SHP77 (cell line): ENCODE measurements at places on chromosomes 16 and 17.

DNA sequence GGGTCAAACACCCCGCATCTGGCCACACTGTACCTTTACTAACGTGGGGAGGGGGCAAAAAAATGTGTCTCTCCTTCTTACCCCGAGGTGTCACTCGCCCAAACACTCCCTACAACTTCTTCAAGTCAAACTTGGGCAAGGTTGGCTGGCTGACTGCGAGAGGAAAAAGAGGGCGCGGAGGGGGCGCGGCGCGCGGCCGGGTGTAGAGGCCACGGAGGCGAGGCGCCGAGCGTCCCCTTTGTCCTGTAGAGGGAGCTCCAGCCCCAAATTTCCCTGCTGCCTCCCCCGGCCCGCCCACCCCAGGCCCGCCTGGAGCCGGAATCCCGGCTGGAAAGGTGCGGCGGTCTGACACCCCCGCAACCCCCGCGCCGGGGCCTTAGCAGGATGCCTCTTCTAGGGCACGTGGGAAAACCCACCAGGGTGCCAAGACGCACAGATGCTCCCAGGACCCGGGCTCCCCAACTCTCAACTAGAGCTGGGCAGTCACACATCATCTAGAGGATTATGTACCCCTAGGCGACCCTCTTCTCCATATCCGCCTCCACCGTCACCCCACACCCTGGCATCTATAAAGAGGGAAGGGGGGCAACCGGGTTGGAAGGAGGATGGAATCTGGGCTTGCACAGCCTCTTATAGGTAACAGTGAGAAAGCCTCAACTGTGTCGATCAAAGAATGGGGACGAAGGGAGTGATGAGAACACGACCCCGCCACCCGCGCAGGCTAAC, 4.2 kb downstream of the IRX3 start:
- DNase-seq = no peak

GRCh38 chr17:38867968-38868816, 1.7 kb upstream of the LASP1 start:
- DNase-seq = peak; percentile 57

- DNase-seq = peak; percentile 7
Observed at GRCh38 chr17:19336938-19337711, 25.4 kb downstream of the B9D1 start.

DNA sequence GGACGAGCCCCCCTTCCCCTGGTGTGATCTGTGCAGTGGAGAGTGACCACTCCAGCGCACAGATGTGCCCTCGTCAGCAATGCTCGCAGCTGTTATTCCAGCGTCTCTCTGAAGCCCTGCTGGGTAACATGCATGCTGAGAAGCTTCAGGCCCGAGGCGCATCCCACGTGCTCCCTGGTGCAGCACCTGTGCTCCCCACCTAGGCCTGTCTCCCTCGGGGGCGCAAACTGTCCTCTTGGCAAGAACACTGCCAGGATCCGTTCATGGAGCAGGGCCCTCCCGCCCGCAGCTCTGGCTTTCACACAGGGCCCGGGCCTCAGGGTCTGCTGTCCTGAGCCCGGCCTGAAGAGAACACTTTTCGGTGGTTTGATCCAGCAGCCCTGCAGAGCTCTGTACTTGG, 13.0 kb downstream of the TMEM204 start:
- no peak for DNase-seq

DNA sequence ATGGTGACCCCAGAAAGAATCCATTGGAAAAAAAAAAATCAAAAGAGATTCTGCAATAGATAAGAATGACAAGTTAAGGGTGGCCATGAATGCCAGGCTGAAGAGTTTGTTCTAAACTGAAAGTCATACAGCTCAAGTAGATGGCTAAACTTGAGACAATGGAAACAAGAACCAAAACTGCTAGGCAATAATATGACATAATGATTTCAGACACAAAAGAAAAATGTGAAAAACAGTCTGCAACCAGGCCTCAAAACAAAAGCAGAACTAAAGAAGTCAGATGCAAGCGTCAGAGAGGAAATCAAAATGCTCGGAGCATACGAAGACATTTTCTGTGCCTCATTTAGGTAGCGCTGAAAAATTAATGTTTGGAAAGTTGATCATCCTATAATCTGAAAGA, 54.4 kb upstream of the YPEL2 start:
- DNase-seq = no peak

DNA sequence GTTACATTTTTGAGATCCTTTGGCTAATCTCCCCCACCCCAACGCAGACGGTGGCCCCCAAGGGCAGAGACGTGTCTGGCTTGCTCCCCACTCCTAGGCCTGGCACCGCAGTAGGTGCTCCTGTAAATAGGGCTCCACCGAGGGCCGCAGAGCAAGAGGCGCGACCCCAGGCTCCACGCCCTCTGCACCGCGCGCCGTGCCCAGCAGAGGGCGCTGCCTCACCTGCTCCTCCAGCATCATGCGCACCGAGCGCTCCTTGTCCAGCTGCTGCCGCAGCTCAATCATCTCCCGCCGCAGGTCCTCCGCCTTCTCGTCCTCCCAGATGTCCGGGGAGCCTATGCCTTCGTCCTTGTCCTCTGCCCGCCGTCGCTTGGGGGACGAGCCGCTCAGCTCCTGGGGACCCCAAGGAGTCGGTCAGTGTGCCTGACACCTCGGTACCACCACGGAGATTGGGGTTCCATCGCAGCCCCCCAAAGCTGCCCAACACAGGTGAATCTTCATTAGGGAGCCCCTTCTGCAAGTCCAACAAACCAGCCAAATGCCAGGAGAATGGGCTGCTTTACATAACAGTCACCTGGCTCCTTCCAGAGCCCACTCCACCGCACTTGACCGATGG, 11.2 kb downstream of the TFAP4 start:
- peak; percentile 56 for DNase-seq

- DNase-seq = no peak
Observed at GRCh38 chr17:55576996-55577586, 65.8 kb upstream of the SMIM36 start.

- DNase-seq = no peak
Observed at GRCh38 chr17:68197091-68197996, 50.5 kb upstream of the AMZ2 start.

DNA sequence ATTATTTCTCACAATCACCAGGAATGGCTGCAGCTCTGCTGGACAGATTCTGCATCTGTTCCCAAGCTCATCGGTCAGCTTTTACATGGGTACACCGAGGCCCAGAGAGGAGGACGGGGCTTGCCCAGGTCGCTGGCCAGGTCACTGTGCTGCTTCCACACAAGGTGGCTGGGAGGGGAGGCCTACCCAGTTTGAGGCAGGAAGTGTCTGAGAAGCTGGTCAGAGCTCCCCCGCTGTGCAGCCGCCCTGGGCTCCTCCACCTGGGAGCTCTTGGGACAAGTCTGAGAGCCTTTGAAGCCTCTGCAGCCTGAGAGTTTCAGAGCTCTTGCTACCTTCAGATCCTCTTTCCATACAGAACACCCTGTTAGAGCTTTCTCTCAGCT, 143.3 kb downstream of the CLEC16A start:
- DNase-seq = no peak

DNA sequence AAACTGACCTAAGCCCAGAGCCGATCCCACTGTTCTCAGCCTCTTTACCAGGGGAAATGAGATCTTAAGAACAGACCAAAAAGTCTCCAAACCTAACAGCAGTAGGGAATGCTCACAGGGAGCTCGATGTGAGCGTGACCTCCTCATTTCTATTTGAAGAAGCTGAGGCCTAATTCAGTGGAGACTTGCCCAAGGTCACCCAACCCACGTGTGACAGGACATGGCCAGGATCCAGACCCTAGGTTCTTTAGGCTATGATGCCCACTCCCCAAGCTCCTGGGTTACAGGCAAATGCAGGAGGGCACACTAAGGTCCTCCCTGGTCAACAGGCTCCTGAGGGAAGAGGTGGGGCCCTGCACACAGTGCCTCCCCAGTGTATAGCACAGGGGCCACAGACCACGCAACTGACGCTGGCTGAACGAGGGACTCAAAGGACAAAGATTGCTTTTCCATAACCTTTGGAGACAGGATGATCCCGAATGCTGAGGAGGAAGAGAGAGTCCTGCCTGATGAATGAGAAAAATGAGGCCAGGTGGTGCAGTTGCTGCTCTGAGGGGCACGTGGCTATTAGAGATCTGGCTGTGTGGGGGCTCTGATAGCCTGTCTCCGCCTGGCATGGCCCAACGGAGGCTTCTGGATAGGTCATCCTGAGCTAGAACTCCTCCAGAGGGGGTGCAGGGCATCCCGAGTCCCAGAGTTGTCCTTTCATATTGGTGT, 24.0 kb downstream of the MAP3K14 start:
- DNase-seq = no peak

DNA sequence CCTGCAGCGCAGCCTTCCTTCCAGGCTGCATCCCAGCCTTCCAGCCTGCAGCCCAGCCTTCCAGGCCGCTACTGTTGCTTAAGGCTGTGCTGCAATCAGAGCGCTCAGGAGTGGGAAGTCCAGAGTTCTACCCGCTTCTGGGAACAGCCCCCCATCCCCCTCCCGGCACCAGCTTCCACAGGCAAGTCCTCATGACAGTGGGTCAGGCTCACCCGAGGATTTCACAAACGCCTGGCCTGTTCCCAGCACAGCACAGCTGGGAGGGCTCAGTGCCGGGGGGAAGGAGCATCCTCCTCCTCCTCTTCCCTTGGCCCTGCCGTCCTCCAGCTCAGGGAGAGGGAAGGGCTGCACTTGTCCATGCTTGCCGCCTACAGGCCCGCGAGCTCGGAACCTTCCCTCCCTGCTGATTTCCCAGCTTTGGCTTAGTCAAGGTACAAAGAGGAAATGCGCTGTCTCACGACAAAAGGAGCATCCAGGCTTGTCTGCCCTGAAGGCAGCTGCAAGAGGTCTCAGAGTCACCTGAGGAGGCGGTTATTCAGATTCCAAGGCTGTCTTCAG, 8.3 kb downstream of the SOCS3 start:
- DNase-seq = peak; percentile 53

GRCh38 chr17:78745407-78746088, 36.5 kb downstream of the CYTH1 start:
- DNase-seq = no peak

DNA sequence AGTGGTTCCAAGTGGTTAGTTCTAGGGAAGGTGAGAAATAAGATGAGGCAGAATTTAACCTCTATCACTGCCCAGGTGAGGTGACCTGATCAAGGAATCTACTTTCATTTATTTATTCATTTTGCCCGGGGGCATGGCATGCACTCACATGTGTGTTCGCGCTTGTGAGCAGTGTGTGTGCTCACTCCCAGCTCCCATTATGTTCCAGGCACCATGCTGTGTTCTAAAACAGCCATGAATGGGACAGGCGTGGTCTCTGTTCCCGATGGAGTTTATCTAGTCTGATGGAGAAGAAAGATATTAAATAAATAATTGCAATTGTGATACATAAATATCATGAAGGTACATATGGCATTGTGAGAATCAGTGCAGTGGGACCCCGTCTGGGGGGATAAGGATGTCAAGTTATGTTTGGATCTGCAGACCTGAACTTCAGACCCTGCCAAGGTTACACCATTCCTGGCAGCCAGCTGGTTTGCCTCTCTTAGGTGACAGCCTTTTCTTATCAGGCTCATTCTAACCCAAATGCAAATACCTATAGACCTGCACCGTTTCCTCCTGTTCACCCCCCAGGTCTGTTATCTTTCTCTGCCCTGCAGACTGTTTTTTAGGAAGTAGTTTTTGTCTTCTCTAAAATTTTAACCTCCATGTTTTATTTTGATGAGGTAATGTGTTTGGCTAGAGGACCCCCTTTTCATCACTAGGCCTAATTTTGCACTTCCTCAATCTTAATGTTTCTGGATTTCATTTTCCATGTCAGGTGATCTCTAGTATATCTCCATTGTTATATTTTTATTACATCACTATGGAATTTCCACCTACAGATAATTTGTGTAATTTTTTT, 11.8 kb downstream of the CYB5B start:
- no peak for DNase-seq

GRCh38 chr17:81228834-81229665, 6.3 kb upstream of the CEP131 start:
- no peak for DNase-seq

DNA sequence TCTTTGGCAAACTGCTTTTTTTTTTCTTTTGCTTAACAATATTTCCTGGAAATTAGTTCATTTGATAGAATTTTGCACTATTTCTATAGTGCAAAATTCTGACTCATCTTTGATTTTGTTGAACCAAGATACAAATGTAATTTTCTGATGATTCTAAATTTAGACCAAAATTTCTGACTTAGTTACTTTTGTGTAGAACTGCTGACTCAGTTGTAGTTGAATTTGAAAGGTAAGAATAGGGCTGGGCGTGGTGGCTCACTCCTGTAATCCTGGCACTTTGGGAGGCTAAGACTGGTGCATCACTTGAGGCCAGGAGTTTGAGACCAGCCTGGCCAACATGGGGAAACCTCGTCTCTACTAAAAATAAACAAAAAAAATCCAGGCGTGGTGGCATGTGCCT, 223.0 kb downstream of the BCAS3 start:
- DNase-seq = no peak

DNA sequence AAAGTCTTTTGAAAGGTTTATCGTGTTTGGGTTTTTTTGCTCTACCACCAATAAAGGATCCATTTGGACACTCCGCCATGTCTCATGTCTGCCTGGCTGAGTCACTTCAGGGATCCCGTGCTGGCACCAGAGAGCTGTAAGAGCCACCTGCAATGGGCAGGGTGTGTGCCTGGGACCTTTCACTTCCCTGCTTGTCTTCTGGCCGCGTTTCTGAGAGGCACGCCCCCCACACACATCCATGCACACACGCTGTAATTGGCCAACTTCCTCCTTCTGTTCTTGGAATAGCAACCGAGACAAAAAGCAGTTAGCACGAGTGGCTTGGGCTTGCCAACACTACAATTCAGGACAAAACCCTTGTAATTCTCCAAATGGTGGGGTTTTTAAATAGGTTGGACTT, 9.8 kb upstream of the SOST start:
- DNase-seq = no peak

DNA sequence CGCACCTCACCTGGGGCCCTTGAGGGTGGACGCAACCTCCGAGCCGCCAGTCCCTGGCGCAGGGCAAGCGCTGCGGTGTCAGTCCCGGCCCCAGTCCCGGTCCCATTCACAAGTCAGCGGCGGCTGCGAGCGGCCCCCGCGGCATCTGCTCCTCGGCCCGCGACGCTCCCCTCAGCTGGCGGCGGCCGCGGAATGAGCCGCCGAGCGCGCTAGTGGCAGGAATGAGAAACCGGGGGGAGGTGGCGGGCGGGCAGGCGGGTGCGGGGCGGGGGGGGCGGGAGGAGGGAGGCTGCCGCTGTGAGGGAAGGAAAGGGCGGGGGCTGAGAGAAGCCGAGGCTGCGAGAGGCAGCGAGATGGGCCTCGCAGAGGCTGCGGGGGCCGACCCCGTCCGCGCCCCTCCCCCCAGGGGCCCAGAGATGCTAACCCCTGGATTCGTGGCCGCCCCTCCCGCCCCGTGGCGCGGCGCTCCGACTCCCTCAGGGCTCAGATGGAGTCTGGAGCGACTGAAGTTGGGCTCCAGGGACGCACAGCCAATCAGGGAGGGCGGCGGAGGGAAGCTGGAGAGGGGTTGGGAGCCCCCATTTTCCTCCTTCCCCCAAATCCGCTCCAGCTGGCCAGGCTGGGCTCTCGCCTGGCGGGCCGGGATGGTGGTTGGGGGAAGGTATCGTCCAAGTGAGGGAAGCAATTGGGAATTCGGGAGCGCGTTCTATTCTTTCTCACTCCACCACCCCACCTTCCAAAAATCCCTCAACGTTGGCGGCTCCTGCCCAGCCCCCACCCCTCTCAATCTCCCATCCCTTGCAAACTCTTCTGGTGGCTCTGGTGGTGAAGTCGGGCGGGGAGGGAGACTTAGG, at the start of gene CDH11:
Gene CDH11, minus strand, starts transcription at position 194 of the 854 bp plus-strand sequence. CDS start 117,194 bp downstream, outside the sequence.
- no peak for DNase-seq

GRCh38 chr17:74345433-74346241, 16.0 kb downstream of the BTBD17 start:
- DNase-seq = no peak
